ENCODE measurements at places on chromosomes 4 and X. TPM values are rescaled to one million over a fixed set of nuclear protein-coding genes. Genes with fewer than 3 reads are reported as not detected.

Gene SPATA18
- total RNA-seq, result 11.6 TPM

Gene CFAP47
- total RNA-seq, result 1.4 TPM

Gene PRSS12
- 1.1 TPM for total RNA-seq

Gene ELMOD2
- total RNA-seq, result 25.6 TPM

Gene HSPA4L
- 13.5 TPM for total RNA-seq

Gene GAGE12F
- not detected for total RNA-seq

Gene SMIM31
- not detected for total RNA-seq

- no peak overlapping the region for H3K27ac ChIP-seq
- H3K4me1 ChIP-seq, result no peaks in the 10 kb centered on the region
- DNase-seq, result no peak
- H3K4me3 ChIP-seq, result no peak overlapping the region
- no peaks in the 10 kb centered on the region for H3K36me3 ChIP-seq
Observed at GRCh38 chr4:161583549-161583948, 580.3 kb downstream of the FSTL5 start.

GRCh38 chr4:7947927-7948326, 8.3 kb upstream of the AFAP1 start:
- no peaks in the 10 kb centered on the region for H3K36me3 ChIP-seq
- H3K4me3 ChIP-seq, result no peak overlapping the region
- no peaks in the 10 kb centered on the region for H3K27me3 ChIP-seq

- no peaks in the 10 kb centered on the region for H3K4me1 ChIP-seq
- H3K36me3 ChIP-seq, result no peaks in the 10 kb centered on the region
- DNase-seq, result no peak
- H3K4me3 ChIP-seq, result no peak overlapping the region
- H3K27ac ChIP-seq, result no peak overlapping the region
Observed at GRCh38 chrX:151703487-151703886, 8.2 kb downstream of the PRRG3 start.

GRCh38 chrX:148647651-148648050, 147.2 kb downstream of the AFF2 start:
- no peaks in the 10 kb centered on the region for H3K36me3 ChIP-seq
- no peaks in the 10 kb centered on the region for H3K27me3 ChIP-seq
- H3K4me1 ChIP-seq, result no peaks in the 10 kb centered on the region
- no peak for DNase-seq
- H3K27ac ChIP-seq, result no peak overlapping the region

- H3K4me3 ChIP-seq, result no peak overlapping the region
- no peak overlapping the region for H3K27ac ChIP-seq
- H3K4me1 ChIP-seq, result no peaks in the 10 kb centered on the region
- DNase-seq, result no peak
- no peaks in the 10 kb centered on the region for H3K27me3 ChIP-seq
Observed at GRCh38 chrX:134625315-134625718, 33.0 kb downstream of the PLAC1 start.

GRCh38 chrX:56468441-56468840, 95.0 kb upstream of the UBQLN2 start:
- H3K27me3 ChIP-seq, result no peaks in the 10 kb centered on the region
- no peaks in the 10 kb centered on the region for H3K4me1 ChIP-seq
- no peaks in the 10 kb centered on the region for H3K36me3 ChIP-seq
- DNase-seq, result no peak
- H3K27ac ChIP-seq, result no peak overlapping the region

GRCh38 chrX:154809939-154810665, 4.8 kb upstream of the MPP1 start:
- no peak overlapping the region for H3K27ac ChIP-seq
- H3K4me3 ChIP-seq, result no peak overlapping the region
- no peaks in the 10 kb centered on the region for H3K4me1 ChIP-seq
- H3K27me3 ChIP-seq, result no peaks in the 10 kb centered on the region

DNA sequence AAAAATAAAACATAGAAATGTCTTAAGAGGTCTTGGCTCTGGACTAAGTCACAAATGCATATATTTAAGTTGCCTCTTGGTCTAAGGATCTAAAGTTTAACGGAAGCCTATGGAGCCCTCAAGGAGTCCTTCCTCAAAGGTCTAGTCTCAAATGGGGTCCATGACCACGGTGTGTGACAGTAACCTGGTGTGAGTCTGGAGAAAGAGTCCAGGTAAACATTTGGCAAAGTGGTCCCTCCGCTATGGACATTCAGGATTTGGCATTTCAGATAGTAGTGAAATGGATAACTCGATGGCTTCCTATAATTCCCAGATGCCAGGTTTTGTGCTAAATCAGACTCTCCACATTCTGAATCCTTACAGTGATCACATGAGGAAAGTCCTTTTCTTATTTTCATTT, 44.2 kb downstream of the RHOH start:
- no peaks in the 10 kb centered on the region for H3K27me3 ChIP-seq
- no peaks in the 10 kb centered on the region for H3K4me1 ChIP-seq
- H3K27ac ChIP-seq, result no peak overlapping the region

DNA sequence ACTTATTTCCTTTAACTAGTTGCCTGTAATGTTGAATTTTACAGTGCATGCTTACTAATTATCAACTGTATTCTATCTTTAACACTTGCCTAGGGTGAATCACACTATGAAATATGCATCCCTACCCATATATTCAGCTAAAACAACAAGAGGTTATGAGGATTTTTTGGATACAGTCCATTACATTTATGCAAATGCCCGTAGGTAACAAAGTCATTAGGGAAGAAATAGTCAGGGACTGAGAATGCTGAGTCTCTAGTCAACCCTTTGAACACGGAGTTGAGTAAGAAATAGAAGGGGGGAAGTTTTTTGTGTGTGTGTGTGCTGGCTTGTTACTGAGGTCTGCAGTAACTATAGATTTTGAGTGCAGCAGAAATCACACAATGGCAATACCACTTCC, 26.1 kb upstream of the CBLL2 start:
- no peaks in the 10 kb centered on the region for H3K36me3 ChIP-seq
- H3K27me3 ChIP-seq, result no peaks in the 10 kb centered on the region
- no peak overlapping the region for H3K4me3 ChIP-seq
- DNase-seq, result no peak
- no peaks in the 10 kb centered on the region for H3K4me1 ChIP-seq

GRCh38 chr4:31442236-31442635, 722.1 kb downstream of the PCDH7 start:
- no peak overlapping the region for H3K27ac ChIP-seq
- H3K36me3 ChIP-seq, result no peaks in the 10 kb centered on the region
- no peaks in the 10 kb centered on the region for H3K27me3 ChIP-seq
- H3K4me1 ChIP-seq, result no peaks in the 10 kb centered on the region
- no peak for DNase-seq

DNA sequence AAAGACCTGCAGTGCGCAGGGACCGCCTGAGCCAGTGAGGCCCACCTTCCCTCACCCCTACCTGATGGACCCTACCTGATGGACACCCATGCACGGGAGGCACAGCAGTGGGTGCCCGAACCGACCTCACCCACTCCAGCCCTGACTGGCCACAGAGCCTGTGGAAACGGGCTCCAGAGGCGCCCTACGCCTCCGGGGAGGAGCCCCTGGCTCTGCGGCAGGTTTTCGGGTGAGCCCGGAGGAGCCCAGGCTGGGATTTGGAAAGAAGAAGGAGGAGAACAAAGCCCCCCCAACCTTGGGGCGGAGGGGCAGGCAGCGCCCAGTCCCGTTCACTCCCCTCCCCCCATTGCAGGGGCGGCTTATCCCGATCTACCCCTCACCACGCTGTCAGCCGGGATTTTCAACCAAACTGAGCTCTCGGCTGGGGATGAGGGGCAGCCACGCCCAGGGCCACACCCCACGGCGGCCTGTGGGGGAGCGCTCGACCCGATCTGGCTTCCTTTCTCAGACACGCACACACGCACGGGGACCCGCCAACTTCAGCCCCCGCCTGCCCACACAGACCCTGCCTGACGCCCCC, 675 bp downstream of the L1CAM start:
- H3K27ac ChIP-seq, result no peak overlapping the region
- peaks cover 2% of the 10 kb centered on the region for H3K4me1 ChIP-seq
- no peak overlapping the region for H3K4me3 ChIP-seq
- no peaks in the 10 kb centered on the region for H3K36me3 ChIP-seq

- peaks cover 4% of the 10 kb centered on the region for H3K36me3 ChIP-seq
- peak; percentile 78 for DNase-seq
- H3K27ac ChIP-seq, result no peak overlapping the region
- H3K4me1 ChIP-seq, result no peaks in the 10 kb centered on the region
Observed at GRCh38 chrX:53089224-53089842, 4.6 kb upstream of the KANTR start.

DNA sequence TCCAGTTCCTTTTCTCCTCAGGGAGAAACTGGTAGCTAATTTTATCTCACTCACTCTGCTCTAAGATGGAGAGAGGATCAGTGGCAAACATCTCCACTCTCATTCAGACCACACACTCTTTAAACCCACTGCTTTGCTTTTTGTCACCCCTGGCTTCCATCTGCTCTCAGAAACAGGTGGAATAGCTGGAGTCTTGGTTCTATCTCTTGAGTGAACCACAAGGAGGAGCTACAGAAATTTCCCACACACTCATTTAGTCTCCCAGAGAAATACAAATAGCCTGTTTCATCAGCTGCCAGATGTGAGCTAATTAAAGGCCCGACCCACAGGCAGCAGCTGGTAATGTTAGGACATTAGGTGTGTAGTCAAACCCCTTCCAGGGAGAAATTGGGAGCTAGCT, 96.6 kb downstream of the STPG2 start:
- no peaks in the 10 kb centered on the region for H3K4me1 ChIP-seq
- no peak overlapping the region for H3K27ac ChIP-seq
- no peaks in the 10 kb centered on the region for H3K27me3 ChIP-seq
- no peaks in the 10 kb centered on the region for H3K36me3 ChIP-seq
- no peak for DNase-seq

GRCh38 chr4:16524911-16525554, 298.8 kb upstream of the TAPT1 start:
- no peak for DNase-seq
- no peaks in the 10 kb centered on the region for H3K36me3 ChIP-seq
- H3K4me1 ChIP-seq, result no peaks in the 10 kb centered on the region
- no peak overlapping the region for H3K4me3 ChIP-seq

- no peaks in the 10 kb centered on the region for H3K27me3 ChIP-seq
- H3K27ac ChIP-seq, result no peak overlapping the region
- H3K4me3 ChIP-seq, result peak overlapping the region; percentile 55
- no peak for DNase-seq
- H3K4me1 ChIP-seq, result no peaks in the 10 kb centered on the region
- H3K36me3 ChIP-seq, result peaks cover 9% of the 10 kb centered on the region
Observed at GRCh38 chr4:67546004-67546356, 677 bp upstream of the CENPC start.

DNA sequence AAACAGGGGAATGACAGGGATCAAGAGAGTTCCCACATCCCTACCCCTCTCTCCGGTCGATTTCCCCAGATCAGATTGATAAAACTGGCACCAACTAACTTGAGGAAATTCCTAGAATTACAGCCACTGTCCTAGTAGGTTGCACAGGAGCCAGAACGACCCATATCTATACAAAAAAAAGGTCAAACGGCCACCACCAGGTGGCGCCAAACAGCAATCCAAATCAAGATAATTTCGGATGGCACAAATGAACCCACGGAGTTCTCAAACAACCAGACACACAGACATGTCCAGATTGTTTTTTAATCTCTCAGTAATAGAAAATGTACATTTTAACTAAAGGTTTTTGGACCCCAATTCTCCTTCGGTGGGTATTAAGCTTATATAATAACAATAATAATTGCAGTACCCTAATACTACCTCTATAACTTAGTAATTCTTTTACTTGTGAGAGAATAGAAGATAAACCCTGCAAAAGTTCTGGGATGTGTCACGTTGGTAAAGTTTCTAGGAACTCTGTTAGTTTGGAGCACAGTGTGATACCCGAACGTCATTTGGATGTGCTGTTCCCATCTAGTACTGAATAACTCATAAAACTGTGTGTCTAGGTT, 212.6 kb downstream of the SPOCK3 start:
- H3K27ac ChIP-seq, result no peak overlapping the region
- no peaks in the 10 kb centered on the region for H3K36me3 ChIP-seq
- no peaks in the 10 kb centered on the region for H3K27me3 ChIP-seq
- H3K4me3 ChIP-seq, result no peak overlapping the region

DNA sequence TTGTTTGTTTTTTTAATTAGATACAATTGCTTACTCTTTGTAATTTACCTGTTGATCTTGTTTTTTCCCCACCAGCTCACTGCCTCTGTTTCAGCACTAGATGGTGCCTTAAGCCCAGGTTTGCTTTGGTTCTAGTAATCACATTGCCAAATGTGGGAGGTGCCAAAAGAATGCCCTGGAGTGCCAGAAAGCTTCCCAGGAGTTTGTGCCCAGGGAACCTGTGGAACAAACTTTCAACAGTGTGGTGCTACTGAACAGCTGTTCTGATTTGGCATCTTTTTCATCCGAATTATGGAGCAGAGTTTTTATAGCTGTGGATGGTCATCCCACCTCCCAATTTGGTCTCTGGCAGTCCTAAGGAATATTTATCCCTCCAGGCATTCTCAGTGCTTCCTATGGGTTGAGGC, 1000.7 kb downstream of the STIM2 start:
- no peaks in the 10 kb centered on the region for H3K27me3 ChIP-seq
- no peak overlapping the region for H3K4me3 ChIP-seq
- H3K36me3 ChIP-seq, result no peaks in the 10 kb centered on the region

DNA sequence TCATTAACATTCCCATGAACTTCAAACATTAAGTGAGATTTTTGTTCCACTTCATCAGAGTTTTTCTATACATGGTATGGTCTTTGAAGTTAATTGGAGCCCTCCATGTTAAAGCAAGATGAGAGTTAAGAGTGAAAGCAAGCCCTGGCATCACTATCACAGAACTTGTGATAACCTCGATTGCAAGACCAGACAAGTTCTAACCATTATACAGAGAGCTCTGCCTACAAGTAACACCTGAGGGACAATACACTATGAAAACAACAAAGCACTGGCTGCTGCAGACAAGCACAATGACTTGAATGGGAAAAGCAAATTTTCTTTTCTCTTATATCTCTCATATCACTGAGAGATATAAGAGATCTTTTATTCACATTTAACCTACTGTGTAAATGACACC, 126.6 kb upstream of the GYPA start:
- no peaks in the 10 kb centered on the region for H3K27me3 ChIP-seq
- H3K4me1 ChIP-seq, result no peaks in the 10 kb centered on the region
- H3K27ac ChIP-seq, result no peak overlapping the region
- H3K36me3 ChIP-seq, result no peaks in the 10 kb centered on the region

- H3K27ac ChIP-seq, result no peak overlapping the region
- no peaks in the 10 kb centered on the region for H3K27me3 ChIP-seq
- H3K36me3 ChIP-seq, result no peaks in the 10 kb centered on the region
- H3K4me1 ChIP-seq, result no peaks in the 10 kb centered on the region
Observed at GRCh38 chrX:133543654-133544053, 128.4 kb upstream of the GPC4 start.

DNA sequence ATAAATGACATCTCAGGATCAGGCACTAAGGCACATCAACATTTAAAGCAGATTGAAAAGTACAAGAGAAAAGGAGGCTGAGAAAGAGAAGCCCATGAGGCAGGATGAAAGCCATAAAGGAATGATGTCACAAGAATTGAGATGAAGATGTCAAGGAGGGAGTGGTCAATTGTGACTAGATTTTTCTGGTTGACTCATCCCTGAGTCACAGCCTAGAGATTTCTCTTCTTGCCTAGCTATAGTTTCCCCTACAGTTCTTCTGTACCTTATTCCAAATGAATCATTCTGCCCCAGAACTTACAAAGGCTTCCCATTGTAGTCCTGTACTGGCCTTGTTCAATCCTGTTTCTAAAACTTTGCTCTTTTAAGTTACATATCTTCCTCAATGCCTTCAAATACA, 3.4 kb upstream of the USP53 start:
- H3K27ac ChIP-seq, result no peak overlapping the region
- no peak overlapping the region for H3K4me3 ChIP-seq
- H3K36me3 ChIP-seq, result no peaks in the 10 kb centered on the region
- H3K4me1 ChIP-seq, result peaks cover 4% of the 10 kb centered on the region
- DNase-seq, result no peak

- no peak overlapping the region for H3K27ac ChIP-seq
- H3K36me3 ChIP-seq, result no peaks in the 10 kb centered on the region
- no peak for DNase-seq
- no peaks in the 10 kb centered on the region for H3K4me1 ChIP-seq
- H3K27me3 ChIP-seq, result no peaks in the 10 kb centered on the region
- no peak overlapping the region for H3K4me3 ChIP-seq
Observed at GRCh38 chrX:134894373-134894895, 96.4 kb upstream of the SMIM10 start.
